ENCODE measurements at places on chromosomes 4 and X. TPM values are rescaled to one million over a fixed set of nuclear protein-coding genes. Genes with fewer than 3 reads are reported as not detected.

DNA sequence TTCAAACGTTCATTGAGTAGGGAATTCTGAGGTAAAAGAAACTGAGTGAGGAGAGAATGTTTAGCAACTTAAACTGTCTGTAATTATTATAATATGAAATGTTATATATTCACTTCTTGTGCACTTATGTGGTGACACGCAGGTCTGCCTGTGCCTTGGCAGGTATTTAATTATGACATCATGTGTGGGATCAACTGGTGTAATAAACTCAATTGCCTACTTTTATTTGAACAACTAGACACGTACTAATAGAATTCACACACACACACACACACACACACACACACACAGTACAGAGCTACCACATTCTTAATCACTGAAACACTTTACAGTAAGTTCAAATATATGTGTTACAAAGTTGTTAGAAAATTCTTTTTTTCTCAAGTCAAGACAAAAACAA is 20.7 kb upstream of the SLC25A31 start:
- no peak for DNase-seq

- DNase-seq: no peak
These were observed 55.7 kb downstream of the METTL14 start for GRCh38 chr4:118740869-118741268.

- no peak for DNase-seq
These were observed 76.7 kb downstream of the SLC4A4 start for GRCh38 chr4:71415491-71415890.

DNA sequence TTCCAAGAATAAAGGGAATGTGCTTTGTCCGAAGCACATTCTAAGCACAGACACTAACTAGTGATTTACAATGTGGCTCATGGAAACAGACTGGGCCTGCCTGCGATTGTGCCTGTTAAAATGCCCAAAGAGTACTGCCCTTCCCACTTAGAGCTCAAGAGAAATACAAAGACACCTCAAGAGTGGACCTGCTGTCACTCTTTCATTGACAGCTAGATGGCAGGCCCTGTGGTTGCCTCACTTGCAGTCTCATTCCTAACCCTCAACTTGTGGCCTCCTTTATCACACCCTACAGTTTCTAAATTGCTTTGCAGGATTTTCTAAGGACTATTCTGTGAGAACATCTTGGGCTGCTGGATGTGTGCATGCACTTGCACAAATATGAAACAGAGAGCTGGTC is 331.0 kb upstream of the EMCN start:
- peak; percentile 34 for DNase-seq

- no peak for DNase-seq
These were observed 89.8 kb downstream of the FNIP2 start for GRCh38 chr4:158858410-158859199.

GRCh38 chrX:38275615-38276014 is 51.7 kb downstream of the RPGR start:
- no peak for DNase-seq

DNA sequence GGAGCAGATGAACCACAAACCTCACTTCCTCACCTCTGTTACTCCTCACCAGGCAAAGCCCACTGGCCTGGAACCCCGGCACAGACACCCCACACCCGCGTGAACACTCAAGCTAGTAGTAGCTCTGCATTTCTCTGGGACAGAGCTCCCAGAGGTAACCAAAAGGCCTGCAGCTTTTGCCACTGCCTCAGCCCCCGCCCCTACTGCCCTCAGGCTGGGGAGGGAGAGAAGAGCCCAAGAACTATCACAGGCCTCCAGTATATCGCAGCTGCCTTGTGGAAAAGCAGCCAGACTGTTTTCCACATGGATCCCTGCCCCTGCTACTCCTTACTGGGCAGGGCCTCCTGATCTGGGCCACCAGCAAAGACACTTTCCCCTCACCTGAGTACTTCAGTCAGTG is 728.7 kb upstream of the ACTRT1 start:
- no peak for DNase-seq

DNA sequence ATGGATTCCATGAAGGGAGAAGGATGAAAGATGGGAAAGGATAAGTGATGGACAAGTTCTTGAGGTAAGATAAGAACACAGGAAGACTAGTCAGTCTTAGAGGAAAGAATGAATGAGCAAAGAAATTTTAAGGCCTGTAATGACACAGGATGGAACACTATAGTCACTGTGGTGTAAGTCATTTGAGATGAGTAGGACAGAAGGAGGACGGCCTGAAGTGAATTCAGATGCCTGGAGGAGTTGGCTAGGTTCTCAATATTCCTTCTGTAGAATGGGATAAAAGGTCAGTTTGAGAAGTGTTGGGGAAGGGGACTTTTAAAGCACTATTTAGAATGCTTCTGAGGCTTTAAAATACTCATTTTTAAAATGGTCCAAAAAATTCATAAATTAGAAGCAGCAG is 3.9 kb downstream of the MSMO1 start:
- DNase-seq: no peak

- no peak for DNase-seq
These were observed 42.6 kb downstream of the KDR start for GRCh38 chr4:55082756-55083155.

Gene CCDC110
- 0.40 TPM for total RNA-seq

Gene NMU
- total RNA-seq: not detected

Gene IRAK1
- total RNA-seq: 84.3 TPM

- no peak for DNase-seq
These were observed 33.7 kb upstream of the ANKRD50 start for GRCh38 chr4:124745985-124746801.

DNA sequence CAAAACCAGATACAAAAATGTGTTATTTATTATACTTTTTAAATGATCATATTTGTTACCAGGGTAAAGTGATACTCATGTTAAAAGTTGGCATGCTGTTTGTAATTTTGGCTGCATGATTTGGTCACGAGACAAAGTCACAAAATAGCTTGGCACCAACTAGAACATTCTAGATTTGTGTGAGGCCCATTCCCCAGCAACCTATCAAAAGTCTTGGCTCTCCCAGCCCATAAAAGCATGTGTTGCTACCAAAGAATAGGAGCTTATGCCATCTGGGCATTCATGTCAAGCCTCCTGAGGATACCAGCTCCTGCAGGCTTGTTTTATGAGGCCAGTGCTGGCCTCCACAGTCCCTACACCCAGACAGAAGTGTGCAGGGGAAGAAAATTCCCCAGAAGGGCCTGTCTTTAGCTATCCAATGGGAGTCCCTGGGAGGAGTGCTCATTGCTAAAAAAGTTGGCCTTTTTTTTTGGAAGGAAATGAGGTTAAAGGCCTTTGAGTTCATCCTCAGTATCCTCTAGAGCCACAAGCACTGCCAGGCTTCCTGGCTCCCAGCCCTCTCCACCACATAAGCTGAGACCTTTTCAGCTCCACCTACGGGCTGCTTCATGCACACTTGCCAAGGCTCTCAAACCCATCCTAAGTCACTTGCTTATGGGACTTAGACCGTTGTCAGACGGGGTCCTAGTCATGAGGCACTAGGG is 211.9 kb upstream of the EOLA2 start:
- no peak for DNase-seq

Gene TRIM60
- not detected for total RNA-seq

Gene SPANXN4
- not detected for total RNA-seq

Gene SFRP2
- total RNA-seq: not detected

Gene SOX3
- total RNA-seq: not detected
